ENCODE measurements at places on chromosomes 12 and 14.

DNA sequence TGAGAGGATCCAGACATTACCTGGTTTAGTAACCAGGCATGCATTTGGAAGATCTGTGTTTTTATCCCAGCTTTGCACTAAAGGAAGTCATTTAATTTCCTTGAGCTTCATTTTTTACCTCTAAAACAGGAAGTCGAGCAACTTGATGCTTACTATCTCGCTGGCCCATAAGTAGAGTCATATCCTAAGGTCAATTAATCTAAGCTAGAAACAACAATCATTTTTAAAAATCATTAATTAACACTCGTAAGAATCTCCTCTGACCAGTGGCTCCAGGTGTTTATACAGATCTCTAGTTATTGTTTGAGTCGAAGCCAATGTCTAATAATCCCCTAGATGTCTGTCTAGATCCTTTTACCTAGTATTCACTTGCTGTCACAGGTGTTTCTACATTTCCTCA, 355.8 kb upstream of the DCN start:
- H3K4me1 ChIP-seq = no peaks in the 10 kb centered on the region
- no peaks in the 10 kb centered on the region for H3K36me3 ChIP-seq
- no peaks in the 10 kb centered on the region for H3K27me3 ChIP-seq

DNA sequence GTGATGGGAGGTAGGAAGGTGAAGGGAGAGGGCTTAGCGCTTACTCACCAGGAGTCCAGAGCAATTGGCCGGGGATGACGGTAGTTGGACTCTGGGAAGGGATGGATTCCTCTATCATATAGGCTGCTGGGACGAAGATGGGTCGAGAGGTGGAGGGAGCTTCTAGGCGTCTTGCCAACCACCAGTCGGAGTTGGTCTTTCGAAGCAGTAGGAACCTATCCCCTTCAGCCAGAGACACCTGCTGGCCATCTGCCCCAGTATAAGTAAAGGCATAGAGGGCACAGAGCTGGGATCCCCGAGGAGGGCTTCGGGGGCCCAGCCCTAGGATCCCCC, 657 bp downstream of the ARHGAP9 start:
- peaks cover 27% of the 10 kb centered on the region for H3K27me3 ChIP-seq
- H3K27ac ChIP-seq = no peak overlapping the region
- peaks cover 16% of the 10 kb centered on the region for H3K4me1 ChIP-seq
- no peaks in the 10 kb centered on the region for H3K36me3 ChIP-seq
- no peak overlapping the region for H3K4me3 ChIP-seq

- no peaks in the 10 kb centered on the region for H3K27me3 ChIP-seq
- DNase-seq = no peak
- no peak overlapping the region for H3K27ac ChIP-seq
- peaks cover 8% of the 10 kb centered on the region for H3K4me1 ChIP-seq
Observed at GRCh38 chr12:109087250-109087649, 6.0 kb downstream of the ALKBH2 start.

GRCh38 chr12:54222609-54223008, 33.8 kb upstream of the SMUG1 start:
- H3K4me3 ChIP-seq = no peak overlapping the region
- DNase-seq = no peak
- H3K27me3 ChIP-seq = no peaks in the 10 kb centered on the region
- no peaks in the 10 kb centered on the region for H3K36me3 ChIP-seq
- H3K4me1 ChIP-seq = peaks cover 5% of the 10 kb centered on the region

DNA sequence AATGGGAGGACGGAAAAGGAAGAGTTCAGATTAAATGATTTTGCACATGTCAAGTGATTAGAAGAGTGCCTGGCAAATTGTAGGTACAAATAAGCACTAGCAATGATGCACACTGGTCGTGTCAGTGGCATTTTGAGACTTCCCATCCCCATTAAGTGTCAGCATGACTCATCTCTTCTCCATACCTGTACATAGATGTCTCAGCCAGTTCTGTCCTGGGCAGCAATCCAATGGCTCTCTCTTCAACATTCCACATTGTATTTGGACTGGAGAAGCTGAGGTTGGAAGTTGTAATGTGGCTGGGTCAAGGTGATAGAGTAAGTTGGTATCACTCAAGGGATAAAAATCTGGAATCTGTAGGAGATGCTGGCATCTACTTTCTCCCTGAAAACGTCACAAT, 742.7 kb downstream of the VRK1 start:
- no peaks in the 10 kb centered on the region for H3K4me1 ChIP-seq
- no peaks in the 10 kb centered on the region for H3K36me3 ChIP-seq
- DNase-seq = no peak
